Stimulated activated CD4-positive, alpha-beta T cell treated with anti-CD3 and anti-CD28 coated beads, Interleukin-1b, Interleukin-23, amount 100 ng/mL, for 4 hours (primary cell): ENCODE measurements at places on chromosomes 2 and 18.

- DNase-seq, result no peak
Measured at GRCh38 chr2:208285853-208286252, 19.8 kb downstream of the PIKFYVE start.

DNA sequence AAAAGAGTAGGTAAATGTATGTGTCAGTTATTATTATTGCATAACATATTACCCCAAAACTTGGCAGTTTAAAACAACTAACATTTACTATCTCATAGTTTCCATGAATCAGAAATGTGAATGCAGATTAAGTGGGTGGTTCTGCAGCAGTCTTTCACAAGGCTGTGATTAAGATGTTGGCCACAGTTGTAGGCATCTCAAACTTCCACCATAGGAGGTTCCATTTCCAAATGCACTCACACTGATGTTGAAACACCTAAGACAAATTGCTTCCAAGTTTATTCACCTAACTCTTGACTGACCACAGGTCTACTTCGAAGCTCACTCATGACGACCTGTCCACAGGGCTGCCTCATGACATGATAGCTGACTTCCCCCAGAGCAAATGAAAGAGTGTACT lies 360.8 kb downstream of the GRB14 start:
- DNase-seq, result no peak

- DNase-seq, result no peak
Measured at GRCh38 chr2:62415019-62415431, 91.0 kb downstream of the TMEM17 start.

DNA sequence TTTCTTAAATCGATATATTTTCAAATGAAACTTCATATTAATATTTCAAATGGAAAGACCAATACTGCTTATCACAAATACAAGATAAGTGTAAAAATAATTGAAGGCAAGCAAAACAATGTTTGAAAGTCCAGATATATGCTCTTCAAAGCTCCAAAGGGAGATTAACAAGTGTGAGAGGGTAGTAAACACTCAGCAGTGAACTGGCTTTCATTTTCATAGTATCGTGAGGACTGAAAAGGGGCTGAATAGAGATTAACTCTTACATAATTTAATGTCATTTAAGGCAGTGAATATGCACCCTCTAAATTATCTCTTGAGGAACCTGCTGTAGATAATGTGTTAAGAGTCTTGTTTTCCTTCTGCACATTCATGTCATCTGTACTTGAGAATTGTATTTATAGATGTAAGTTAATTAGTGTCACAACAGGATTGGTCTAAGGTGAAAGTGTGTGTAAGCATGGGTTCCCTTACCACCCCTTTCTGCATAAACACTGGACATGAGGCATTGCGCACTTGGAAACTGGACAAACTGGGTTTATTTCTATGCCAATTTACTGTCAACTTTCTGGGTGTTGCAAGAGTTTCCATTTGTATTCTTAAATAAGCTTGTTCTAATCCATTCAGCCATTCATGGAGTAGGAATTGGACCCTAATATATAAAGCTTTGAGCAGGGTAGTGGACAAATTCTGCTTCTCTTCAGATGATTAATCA lies 76.7 kb upstream of the SESTD1 start:
- no peak for DNase-seq

- no peak for DNase-seq
Measured at GRCh38 chr18:45719106-45719505, 4.9 kb upstream of the SLC14A1 start.

DNA sequence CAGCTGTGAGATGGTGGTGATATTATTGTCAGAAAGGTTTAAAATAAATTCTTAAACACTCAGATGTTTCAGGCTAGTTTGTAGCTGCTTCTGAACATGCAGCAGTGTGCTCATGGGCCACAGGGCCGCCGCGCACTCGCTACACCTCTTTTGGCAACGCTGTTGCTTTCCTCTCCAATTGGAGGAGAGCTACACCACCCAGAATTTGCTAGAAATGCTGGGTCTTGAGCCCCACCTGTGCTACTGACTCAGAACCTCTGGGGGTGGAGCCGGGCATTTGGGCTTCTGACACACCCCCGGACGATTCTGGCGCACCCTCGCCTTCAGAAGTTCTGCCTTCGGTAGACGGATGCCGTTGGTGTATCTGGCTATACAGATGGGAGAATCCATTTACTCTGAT lies 15.7 kb downstream of the LRRFIP1 start:
- DNase-seq, result no peak

DNA sequence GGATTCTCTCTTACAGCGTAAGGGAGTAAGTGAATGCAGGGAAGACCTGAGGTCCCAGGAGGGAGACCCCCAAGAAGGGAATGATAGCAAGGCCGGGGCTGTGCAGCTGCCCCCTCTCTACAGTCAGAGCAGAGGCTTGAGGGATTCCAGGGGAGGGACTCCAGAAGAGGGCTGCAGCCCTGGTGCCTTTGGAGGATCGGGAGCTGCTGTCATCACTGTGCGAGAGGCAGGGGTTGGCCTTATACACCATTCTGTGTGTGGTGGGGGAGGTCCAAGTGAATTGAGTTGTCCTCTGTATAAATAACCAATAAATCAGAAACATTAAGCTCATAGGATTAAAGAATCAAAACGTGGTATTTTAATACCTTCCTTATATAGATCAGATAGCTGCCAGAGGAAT lies 114.9 kb downstream of the GLI2 start:
- DNase-seq, result no peak

DNA sequence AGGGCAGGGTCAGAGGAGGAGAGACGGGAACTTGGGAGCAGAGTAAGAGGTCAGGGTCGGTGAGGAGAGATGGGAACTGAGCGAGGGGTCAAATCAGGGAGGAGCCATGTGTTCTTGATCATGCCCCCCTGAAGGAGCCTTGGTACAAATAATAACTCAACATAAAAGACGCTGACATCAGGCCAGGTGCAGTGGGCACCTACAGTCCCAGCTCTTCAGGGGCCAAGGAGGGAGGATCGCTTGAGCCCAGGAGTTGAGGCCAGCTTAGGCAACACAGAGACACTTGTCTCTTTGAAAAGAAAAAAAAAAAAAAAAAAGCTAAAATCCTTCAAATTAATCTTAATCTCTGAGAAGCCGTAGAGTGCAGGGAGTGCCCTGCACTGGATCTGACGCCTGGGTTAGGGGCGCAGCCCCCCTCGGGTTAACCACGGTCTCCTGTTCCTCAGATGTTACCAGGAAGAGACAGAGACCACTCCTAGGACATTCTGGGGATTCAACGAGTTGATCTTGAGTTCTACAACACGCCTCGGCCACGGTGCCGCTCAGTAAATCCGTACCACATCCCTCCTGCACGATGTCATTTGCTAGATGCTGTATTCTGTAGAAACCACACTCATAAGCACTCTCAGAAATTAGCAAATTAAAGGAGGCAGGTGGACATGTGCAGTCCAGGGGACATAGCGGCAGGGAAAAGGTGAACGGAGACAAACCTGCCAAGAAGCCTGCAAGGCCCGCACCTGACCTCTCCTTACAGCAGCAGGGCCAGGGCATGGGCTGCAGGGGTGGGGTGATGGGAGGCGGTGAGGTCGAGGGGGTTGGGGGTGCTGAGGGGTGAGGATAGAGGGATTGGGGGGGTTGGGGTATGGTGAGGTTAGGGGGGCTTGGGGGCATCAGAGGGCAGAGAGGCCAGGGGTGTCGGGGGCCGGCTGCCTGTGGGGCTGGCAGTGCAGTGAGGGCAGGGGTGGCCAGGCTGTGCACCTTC lies 29.2 kb downstream of the SLC66A2 start:
- DNase-seq, result no peak

DNA sequence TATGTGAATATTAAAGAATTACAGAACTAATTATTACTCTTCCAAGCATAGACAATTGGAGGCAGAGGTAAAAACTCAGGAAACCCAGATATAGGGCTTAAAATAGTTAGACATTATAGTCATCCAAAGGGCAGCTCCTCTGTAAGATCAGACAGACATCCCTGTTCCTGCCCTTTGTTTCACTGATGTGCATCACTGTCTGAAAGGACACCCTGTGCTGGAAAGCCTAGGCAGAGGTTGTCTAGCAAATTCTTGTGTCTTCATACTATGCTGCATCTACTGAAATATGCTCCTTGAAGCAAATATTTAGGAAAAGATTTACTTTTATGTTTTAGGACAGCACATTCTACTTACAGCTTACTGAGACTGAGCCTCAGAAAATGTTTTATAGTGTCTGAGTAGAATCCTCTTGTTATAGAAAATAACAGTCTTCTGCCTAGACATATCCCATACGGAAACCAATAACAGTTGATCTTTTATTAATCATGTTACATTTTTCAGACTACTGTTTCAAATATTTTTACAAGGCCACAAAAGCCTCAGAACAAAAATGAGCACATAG lies 977.3 kb upstream of the CDH2 start:
- no peak for DNase-seq

DNA sequence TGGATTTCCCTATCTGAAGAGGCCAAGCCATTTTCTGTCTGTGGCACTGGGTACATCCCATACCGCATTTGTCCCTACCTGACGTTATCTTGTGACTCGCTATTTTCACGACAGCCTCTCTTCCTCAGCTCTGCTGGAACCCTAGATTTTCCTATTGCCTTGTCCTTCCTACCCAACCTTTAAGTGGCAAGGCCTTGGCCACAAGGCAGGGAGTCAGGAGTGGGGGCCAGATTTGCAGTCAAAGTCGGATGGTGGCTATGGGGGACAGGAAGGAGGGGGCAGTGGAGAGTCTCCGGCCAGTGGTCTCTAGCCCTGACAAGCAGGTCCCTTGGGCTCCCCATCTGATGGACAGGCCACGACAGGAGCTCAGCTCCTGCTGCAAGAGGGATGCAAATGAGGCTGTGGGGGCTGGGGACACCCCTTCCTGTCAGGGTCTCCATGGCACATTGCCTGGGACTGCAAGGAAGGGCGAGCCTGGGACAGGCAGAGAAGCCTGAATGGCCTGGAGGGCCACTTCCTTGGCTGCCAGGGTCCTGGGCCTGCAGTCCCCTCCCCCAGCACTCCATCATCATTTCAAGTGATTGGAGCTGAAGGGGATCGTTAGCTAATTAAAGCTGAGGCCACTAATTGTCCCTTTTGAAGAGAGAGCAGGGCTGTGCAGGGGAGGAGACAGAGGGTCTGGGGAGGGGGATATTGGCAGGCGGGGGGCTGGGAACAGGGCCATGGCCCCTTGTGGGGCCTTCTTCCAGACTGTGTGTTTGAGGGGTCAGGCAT lies 6.3 kb upstream of the ECEL1 start:
- no peak for DNase-seq

GRCh38 chr2:223751012-223751411 lies 86.4 kb downstream of the AP1S3 start:
- DNase-seq, result no peak

- no peak for DNase-seq
Measured at GRCh38 chr18:6476190-6476589, 61.5 kb upstream of the L3MBTL4 start.

- DNase-seq, result no peak
Measured at GRCh38 chr2:212245880-212246279, 292.7 kb downstream of the ERBB4 start.

DNA sequence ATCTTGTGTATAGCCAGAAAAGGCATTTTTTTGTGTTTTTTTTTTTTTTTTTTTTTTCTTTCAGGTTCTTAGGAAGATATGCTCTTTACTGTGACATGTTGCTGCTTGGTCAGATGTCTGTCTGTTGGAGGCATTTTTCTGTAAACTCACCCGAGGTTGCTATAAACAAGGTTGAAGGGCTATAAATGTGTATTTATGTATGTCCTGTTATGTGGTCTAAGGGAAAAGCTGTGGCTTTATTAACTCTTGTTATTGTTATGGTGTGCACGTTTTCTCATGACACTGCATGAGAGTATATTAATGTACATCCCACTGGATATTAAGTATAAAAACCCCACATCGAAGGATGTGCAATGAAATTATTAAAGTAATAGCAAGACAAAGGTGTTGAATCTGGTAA lies 102.0 kb downstream of the ZNF532 start:
- DNase-seq, result no peak

- DNase-seq, result no peak
Measured at GRCh38 chr18:76988827-76989646, 143.5 kb downstream of the MBP start.

GRCh38 chr2:164009756-164010337 lies 274.0 kb upstream of the FIGN start:
- DNase-seq, result no peak

DNA sequence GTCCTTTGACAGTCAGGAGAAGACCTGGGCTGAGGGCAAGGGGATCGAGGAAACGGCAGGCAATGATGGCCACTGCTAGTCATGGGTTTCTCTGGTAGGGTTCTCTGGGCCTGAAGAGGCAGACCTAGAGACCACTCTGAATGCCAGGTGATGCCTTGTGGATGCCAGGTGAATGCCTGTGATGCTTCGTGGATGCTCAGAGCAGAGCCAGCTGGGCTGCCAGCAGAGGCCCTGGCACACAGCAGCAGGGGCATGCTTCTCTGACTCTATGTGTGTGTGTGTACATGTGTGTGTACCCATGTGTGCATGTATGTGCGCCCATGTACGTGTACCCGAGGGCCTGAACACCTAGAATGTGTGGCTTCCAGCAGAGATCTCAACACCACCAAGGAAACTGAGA lies 172.0 kb downstream of the TNS1 start:
- DNase-seq, result no peak

GRCh38 chr2:179686718-179687342 lies 174.6 kb downstream of the ZNF385B start:
- DNase-seq, result no peak

DNA sequence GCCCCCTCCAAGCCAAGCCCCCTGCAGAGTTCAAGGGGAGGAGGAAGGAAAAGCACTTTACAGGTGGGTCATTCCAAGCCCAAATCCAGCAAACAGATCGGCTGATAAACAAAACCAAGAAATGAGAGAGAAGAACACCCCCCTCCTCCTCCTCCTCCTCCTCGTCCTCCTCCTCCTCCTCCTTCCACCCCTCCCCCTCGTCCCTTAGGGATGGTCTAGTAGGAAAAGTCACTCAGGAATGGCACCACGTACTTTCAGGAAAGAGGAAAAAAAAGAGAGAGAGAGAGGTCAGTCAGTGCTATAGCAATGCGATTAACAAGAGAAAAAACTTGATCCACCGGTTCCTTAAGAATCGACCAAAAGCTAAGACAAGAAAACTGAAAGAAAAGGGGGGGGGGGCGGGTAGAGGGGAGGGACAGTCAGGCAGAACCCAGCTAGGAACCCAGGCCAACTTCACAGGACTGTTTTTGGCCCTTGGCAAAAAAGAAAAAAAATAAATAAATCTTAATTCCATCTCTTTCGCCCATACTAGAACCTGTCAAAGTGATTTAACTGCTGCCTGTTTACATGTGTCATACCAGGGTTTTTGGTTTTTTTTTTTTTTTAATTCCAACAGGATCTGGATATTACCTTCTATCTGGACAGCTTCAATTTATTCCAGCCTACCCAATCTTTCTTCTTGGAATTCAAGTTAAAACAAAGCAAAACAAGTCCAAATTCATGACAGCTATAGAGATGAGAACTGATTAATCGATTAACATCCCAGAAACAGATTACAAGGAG lies 906 bp downstream of the IKZF2 start:
- no peak for DNase-seq

DNA sequence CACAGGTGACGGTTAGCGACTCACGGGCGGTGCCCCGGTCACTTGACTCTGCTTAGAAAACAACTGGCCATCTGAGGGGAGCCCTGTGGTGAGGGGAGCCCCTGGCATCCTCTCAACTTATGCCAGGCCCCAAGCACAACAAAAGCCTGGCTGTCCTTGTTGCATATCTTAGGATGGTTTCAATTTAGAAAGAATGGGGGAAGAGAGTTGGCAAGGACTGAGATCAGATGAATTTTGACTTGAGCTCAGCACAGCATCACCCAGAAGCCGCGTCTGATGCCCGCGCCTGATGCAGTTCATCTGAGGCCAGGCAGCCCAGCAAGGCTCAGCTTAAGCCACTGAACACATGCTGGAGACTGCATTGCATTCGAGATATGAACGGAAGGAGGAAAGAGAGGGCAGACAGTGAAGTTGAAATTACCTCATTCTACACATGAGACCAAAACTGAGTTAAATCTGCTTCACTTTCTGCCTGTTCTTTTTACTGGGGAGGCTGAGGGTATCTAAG lies 36.8 kb downstream of the MYT1L start:
- DNase-seq, result no peak
